ENCODE measurements at places on chromosomes 6 and 20.

GRCh38 chr20:20448881-20449280 is 81.0 kb downstream of the INSM1 start:
- DNase-seq, result no peak

DNA sequence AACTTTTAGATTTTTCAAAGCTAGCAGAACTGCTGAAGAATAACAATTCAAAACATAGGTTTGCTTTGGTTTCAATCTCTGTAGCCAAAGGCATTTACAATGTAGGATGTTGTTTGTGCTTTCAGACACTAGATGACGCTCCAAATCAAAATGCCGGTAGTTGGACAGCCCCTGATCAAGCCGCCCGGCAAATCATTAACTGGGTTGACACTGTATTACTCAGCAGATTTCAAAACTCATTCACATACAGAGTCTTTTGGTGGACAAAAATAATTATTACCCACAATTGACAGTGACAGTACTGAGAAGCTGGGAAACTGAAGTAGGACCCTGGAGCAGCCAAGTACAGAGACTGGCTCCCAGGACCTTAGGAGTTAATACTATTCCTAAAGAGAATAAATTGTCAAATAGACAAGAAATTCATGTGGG is 21.3 kb upstream of the HFE start:
- peak; percentile 47 for DNase-seq

- DNase-seq, result no peak
Measured at GRCh38 chr6:130781557-130781956, 45.6 kb upstream of the SMLR1 start.

DNA sequence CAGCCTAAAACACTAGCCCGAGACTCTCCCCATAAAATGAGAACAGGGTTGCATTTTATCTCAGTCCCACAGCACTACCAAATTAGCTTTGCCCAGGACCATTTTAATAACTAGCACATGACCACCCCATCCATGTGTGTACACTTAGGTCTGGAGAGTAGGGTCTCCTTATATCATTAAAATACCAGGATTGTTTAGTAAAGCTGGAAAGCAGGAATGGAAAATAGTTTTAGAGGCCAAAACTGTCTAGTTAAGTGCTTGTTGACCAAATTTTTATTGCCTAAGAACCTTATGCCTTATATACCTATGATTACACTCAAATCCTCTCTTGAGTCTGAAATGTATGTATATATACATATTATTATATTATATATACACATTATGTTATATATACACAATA is 608.4 kb downstream of the HDGFL1 start:
- DNase-seq, result no peak

DNA sequence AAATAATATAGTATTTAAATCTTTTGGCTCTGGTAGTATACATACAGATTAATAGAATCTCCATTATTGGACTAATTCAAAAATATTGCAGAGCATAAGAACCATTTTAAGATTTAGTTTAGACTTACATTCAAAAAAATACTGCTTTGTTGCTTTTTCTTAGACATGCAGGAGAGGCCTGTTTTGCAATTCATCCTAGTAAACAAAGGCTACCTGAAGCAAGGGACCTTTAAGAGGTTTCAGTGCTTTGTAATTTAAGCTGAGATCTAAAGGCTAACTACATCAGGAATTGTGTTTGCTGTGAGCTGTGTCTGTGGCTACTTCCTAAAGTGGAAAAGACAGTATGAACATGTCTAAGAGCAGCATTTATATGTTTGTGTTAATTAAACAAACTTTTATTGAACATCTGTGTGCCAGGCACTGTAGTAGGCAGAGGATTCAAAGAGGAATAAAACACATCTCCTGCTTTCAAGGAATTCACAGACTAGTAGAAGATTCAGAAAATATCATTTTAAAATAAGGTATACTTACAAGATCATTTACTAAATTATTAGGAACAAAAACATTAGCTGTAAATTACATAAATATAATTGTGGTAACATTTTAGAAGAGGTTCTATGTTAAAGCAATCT is 29.1 kb upstream of the CALHM6 start:
- DNase-seq, result no peak

DNA sequence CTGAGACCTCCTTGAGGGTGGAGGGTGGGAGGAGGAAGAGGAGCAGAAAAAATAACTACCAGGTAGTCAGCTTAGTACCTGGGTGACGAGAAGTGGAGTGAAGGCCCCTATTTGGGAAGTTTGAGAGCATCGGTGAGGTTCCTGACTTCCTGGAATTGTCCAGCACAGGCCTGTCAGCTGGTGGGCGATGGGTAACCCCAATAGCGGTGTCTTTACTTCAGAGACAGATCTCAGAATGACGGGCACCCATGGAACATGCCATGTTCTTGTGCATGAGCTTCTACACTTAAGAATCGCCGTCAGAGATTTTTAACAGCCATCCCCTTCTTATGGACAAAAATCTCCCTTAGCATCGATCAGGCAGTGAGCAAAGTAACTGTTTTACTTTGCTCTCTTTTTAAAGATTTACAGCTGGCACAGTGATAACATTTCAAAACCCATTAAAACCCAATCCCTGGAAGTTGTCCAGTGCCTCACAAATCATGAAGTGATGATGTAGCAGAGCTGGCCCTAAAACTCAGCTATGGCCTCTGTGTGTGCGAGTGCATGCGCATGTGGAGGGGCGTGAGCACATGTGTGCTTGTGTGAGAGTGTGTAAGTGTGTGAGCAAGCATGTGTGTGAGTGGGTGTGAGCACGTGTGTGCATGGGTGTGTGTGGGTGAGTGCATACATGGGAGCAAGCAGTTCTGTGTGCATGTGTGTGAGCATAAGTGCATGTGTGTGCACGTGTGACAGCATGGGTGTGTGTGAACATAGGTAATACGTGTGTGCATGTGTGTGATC is 85.2 kb downstream of the DLL1 start:
- DNase-seq, result no peak

- DNase-seq, result no peak
Measured at GRCh38 chr6:125057392-125058246, 95.4 kb downstream of the RNF217 start.

DNA sequence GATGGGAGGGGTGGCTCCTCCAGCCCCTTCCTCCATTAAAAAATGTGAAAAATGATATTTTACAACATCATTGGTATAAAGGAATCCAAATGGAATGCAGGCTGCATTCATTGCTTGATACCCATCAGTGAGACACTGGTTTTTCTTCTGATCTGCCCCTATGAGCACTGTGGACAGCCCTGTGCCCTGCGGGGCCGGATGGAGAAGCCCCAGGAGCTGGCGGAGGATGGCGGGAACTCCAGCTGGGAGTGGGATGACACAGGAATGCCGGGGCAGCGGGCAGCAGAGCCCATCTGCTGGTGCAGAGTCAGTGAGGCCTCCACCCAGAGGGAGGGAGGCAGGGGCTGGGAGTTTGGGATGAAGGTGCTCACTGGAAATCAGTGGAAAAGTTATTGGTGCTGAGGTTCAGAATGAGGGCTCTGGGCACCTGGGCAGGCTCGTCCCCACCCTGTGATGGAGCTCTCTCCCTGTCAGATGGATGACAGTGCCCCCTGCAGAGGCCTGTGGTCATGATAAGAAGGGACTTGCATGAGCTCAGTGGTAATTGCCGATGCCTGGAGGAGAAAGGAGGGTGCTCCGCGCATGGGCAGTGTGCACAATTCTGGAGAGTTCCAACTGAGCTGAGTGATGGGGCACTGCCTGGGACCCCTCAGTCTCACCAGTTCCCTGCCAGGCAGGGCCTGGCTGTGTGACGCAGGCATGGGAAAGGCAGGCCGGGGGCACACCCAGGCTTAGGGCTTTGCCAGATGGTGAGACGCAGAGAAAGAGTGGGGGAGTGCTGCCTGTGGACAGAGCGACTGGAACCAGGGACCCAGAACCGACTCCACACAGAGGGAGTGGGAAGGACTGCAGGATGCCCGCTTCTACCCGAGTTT is 23.2 kb downstream of the CTCFL start:
- no peak for DNase-seq

GRCh38 chr6:159729598-159730331 is 2.5 kb downstream of the WTAP start:
- DNase-seq, result no peak

DNA sequence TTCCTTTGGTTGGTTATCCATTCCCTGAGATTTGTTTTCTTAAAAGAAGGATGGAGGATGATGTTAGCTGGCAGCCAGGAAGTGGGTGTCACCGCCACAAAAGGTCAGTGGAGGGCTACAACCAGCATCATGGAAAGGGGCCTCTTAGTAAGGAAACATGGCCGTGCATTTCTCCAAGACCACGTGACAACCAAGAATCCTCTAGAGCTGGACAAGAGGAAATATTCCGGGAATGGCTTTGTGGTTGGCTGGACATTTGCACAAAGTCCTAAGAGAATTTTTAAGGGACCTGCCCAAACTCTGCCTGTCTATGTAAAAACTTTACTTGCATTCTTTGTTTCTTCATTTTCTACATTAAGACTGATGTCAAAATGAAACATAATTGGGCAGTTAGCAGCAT is 399.9 kb upstream of the MARCKS start:
- DNase-seq, result no peak

- no peak for DNase-seq
Measured at GRCh38 chr6:169048865-169049205, 204.8 kb downstream of the THBS2 start.

DNA sequence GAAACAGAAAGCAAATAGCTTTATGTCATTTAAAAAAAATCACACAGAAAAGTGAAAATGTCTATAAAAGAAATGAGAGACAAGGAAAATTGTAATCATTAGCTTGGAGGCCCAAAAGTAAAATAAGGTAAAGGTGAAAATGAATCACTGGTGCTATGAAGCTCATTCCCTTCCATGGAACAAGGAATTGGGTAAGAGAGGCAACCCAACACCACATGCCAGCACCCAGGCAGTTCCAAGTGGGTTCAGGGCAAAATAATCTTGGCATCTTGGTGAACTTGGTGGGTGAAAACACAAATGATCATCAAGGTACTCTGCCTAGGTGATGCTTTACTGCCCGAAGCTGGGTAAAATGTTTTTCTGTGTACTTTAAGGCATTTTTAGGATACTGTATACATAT is 16.7 kb downstream of the CST4 start:
- no peak for DNase-seq

- DNase-seq, result peak; percentile 2
Measured at GRCh38 chr20:11204926-11205768, 531.3 kb upstream of the JAG1 start.

DNA sequence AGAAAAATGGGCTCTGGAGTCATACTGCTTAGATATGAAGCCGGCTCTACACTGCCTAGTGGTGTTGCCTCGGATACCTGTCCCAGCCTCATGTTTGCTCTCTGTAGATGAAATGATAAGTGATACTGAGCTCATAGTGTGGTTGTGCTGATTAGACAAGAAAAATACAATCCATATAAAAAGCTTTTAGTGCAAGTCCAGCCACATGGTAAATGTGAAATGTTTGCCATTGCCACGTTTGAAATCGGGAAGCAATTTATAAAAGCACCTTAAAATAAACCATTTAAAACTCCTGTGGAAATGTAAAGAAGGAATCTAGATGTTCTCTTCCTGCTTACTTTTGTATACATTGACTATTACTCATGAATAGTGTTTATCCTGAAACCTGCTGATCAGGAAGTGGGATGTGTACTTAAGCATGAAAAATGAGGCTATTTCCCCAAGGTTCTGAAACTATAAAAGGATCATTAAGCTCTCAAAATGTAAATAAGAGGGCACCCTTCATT is 13.1 kb upstream of the PBOV1 start:
- DNase-seq, result no peak

DNA sequence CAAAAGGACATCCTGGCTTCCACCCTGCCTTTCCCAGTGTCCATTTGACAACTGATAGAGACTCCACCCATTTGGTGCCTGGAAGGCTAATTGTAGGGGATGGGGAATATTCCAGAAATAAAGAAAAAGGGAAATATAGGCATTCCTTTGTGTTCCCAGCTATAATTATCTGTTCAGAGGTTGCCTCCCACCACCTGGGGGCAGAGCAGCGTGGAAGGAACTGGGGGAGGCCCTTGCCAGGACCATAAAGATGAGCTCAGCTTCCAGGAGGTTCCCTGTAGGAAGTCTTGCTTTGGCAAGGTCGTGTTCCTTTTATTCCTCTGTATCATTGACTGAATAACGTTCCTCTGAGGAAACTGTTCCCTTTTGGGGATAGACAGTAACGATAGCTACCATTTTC is 214.7 kb downstream of the TFAP2C start:
- DNase-seq, result no peak

DNA sequence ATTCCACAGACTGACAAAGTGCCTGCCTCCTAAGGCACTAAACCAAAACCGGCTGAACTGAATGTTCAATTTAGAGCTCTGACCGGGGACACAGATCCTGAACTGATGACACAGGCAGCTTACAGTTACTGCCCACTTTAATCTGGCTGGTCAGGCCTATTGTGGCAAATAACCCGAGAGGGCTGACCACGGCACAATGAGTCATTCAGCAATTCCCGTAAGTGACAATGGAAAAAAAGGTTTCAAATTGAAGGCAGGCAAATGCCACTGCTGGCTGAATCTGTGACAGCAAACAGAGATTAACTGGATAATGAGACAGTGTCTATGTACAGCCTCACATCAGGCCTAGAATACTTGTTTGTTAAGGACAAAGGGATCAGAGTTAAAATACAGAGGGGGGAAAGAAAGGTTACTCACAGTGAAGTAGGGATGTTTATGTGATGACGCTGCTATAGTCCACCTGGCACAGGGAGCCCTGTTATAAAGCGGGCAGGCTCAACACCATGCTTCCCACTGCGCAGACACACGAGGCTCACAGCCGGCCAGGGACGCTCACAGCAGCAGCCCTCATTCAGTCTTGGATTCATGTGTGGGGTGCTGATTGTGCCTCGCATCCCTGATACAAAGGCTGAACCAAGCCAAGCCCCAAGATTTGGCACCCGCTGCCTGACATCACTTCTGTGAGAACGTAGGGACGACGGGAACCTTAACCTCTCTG is 54.4 kb downstream of the RTN4IP1 start:
- DNase-seq, result no peak

GRCh38 chr6:63660757-63661156 is 25.2 kb downstream of the PHF3 start:
- DNase-seq, result no peak

DNA sequence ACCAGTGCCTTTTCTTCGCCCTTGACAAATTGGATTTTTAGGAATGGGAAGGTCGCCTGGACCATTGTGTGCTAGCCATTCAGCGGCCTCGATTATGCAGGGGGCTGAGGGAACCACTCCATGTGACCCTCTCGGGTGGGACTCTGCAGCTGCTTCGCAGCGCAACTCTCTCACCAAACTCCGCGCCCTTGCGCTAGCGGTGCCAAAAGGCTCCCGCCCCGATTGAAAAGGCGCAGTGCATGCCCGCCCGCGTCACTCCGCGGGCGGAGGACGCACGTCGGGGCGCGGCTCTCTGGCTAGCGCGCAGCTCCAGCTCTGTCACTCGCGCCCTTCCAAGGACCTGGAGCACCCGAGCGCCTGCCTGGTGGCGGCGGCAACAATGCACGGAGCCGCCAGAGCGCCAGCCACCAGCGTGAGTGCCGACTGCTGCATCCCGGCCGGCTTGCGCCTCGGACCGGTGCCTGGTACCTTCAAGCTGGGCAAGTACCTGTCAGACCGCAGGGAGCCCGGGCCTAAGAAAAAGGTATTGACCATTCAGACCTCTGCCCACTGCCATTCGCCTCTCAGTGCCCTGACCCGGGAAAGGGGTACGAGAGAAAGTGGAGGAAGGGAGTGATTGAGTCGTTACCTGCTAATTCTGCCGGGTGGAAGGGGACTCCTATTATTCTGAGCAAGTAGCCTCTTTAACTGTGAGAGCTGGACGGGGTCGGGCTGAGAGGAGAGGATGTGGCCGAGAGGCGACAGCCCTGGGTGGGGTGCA is at the start of gene PRDM13:
Gene PRDM13, plus strand, starts transcription at position 178 of the 760 bp plus-strand sequence. Its CDS starts 202 bp downstream, at position 380.
- DNase-seq, result no peak

- DNase-seq, result no peak
Measured at GRCh38 chr6:46175446-46175845, 4.7 kb upstream of the ENPP5 start.
